ENCODE measurements at places on chromosomes 2 and 18. TPM values are rescaled to one million over a fixed set of nuclear protein-coding genes. Genes with fewer than 3 reads are reported as not detected.

Gene ANO7
- total RNA-seq: 8.5 TPM

Gene STON1
- total RNA-seq: 12.1 TPM

Gene PSTPIP2
- 14.4 TPM for total RNA-seq

Gene LONRF2
- 0.84 TPM for total RNA-seq

Gene SLC35G4
- not detected for total RNA-seq

Gene DCDC2C
- total RNA-seq: not detected

Gene RGPD4
- 0.23 TPM for total RNA-seq

Gene HRH4
- total RNA-seq: 0.52 TPM

Gene DSG3
- total RNA-seq: not detected

Gene MAPK4
- 1.4 TPM for total RNA-seq

Gene TMEM198
- total RNA-seq: 3.9 TPM

Gene STPG4
- total RNA-seq: 0.42 TPM

Gene OTOF
- 1.1 TPM for total RNA-seq

Gene NEB
- 4.4 TPM for total RNA-seq

Gene TDRD15
- 0.44 TPM for total RNA-seq

Gene CAPN14
- total RNA-seq: 0.31 TPM
